ENCODE measurements at places on chromosomes 5 and 9. TPM values are rescaled to one million over a fixed set of nuclear protein-coding genes. Genes with fewer than 3 reads are reported as not detected.

VLDLR gene
- 21.4 TPM for total RNA-seq

MAST4 gene
- total RNA-seq, result 29.7 TPM

PFN3 gene
- not detected for total RNA-seq

RANBP17 gene
- total RNA-seq, result 11.3 TPM

UNC5A gene
- total RNA-seq, result 0.49 TPM

NDFIP1 gene
- 38.3 TPM for total RNA-seq

BRD8 gene
- 29.5 TPM for total RNA-seq

PCDHA1 gene
- total RNA-seq, result not detected

SLC45A2 gene
- not detected for total RNA-seq

MCC gene
- total RNA-seq, result 8.3 TPM

F2RL1 gene
- total RNA-seq, result 15.7 TPM

KCNN2 gene
- 2.5 TPM for total RNA-seq

CEL gene
- total RNA-seq, result 14,874 TPM

SLCO4C1 gene
- total RNA-seq, result 0.24 TPM

CMYA5 gene
- total RNA-seq, result 0.20 TPM

OTP gene
- not detected for total RNA-seq

PDGFRB gene
- total RNA-seq, result 27.9 TPM

ELOVL7 gene
- 10.1 TPM for total RNA-seq

SLC6A3 gene
- total RNA-seq, result not detected
